ENCODE measurements at places on chromosomes 11 and 22.

GRCh38 chr11:65849771-65850216, 8.2 kb downstream of the CFL1 start:
- DNase-seq = no peak

DNA sequence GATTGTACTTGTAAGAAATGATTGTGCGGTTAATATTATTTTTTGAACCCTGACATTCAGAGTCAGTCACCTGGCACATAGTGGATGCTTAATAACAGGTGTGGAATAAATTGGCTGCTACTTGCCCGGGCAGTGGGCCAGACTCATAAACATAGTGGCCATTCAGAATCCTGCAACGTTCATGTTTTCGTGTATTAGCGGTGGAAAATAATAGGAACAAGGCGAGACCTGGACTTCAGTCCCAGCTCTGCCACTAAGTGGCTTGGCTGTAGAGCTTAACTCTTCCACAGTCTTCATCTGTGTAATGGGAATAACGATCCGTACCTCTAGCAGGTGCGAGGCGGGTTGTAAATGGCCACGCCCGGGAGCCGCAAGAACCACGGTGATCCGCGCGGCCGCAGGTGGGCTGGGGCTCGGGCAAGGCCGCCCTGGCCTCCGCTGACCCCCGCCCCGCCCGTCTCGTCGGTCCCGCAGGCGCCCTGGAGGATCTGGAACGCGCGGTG, 761 bp upstream of the TMEM25 start:
- no peak for DNase-seq

- DNase-seq = no peak
Measured at GRCh38 chr11:91397134-91397468, 827.5 kb upstream of the FAT3 start.

- DNase-seq = no peak
Measured at GRCh38 chr22:30262112-30262511, 4.5 kb downstream of the OSM start.

Measured in activated naive CD4-positive, alpha-beta T cell (primary cell).